ENCODE measurements at places on chromosomes 11 and 22.

DNA sequence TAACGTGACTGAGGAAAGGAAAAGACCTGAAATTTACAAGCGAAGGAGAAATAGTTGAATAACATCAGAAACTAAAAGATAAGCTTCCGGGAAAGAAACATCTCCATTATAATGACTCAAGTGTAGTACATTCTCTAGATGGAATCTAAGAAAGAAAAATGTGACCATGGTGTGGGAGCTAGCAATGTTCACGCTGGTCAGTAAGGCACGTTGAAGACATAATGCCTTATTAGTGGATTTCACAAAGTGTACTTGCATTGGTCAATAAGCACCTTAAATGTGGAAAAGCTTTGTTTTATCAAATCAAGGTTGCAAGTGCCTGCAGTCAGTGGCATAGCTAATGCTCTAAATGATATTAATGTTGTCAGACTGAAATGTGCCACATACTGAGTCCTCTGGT is 2.8 kb upstream of the LARGE1 start:
- DNase-seq, result no peak

- DNase-seq, result no peak
Observed at GRCh38 chr11:30282289-30282631, 40.6 kb upstream of the ARL14EP start.

GRCh38 chr22:29872144-29872893 is 10.7 kb upstream of the MTMR3 start:
- no peak for DNase-seq

- no peak for DNase-seq
Observed at GRCh38 chr22:47432683-47433082, 670.2 kb downstream of the TBC1D22A start.
